Osteoblast (primary cell): ENCODE measurements at places on chromosomes 3 and 15. TPM values are rescaled to one million over a fixed set of nuclear protein-coding genes. Genes with fewer than 3 reads are reported as not detected.

The FETUB gene
- total RNA-seq = not detected in 2 replicates

The A4GNT gene
- not detected in 2 replicates for total RNA-seq

The RNU5B-1 gene
- total RNA-seq = not detected in 2 replicates

The TMEM44 gene
- 18.8 and 20.3 TPM in 2 replicates for total RNA-seq

The GP5 gene
- 0.29 and 0.36 TPM in 2 replicates for total RNA-seq

The GOLGA8T gene
- not detected in 2 replicates for total RNA-seq

The SCN11A gene
- under 0.01 TPM in 1 of 2 replicates, not detected in the other for total RNA-seq

The ISG20 gene
- 2.1 and 3.3 TPM in 2 replicates for total RNA-seq

The ARHGEF26 gene
- 2.7 and 3.6 TPM in 2 replicates for total RNA-seq

The SEMA3B gene
- total RNA-seq = 5.9 and 10.1 TPM in 2 replicates

The CYP1A2 gene
- total RNA-seq = not detected in 2 replicates

GRCh38 chr15:100602823-100603393 is 519 bp downstream of the ASB7 start:
- no peak for DNase-seq

- peak; percentile 61 for DNase-seq
Measured at GRCh38 chr3:184325269-184325668, 10.9 kb downstream of the EIF4G1 start.

GRCh38 chr3:121566773-121567172 is 976 bp upstream of the ARGFX start:
- no peak for DNase-seq

- DNase-seq = no peak
Measured at GRCh38 chr15:38128341-38128781, 124.3 kb upstream of the SPRED1 start.

- no peak for DNase-seq
Measured at GRCh38 chr3:126033051-126033745, 50.7 kb downstream of the SLC41A3 start.

DNA sequence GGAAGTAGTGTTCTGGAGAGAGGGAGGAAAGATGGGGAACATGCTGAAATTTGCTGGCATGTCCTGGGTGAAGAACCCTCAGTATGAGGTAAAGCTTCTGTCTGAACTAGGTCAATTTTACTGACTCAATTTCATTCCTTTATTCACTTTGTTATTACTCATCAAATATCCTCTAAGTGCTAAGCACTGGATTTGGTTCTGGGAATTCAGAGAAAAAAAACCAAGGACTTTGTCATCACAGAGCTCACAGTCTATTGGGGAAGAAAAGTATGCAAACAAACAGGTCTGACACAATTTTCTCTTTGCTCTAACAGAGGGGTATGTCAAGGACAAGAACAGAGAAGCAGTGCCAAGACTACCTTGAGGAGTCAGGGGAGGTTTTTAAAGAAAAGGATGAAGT is 68.0 kb downstream of the TFG start:
- no peak for DNase-seq

DNA sequence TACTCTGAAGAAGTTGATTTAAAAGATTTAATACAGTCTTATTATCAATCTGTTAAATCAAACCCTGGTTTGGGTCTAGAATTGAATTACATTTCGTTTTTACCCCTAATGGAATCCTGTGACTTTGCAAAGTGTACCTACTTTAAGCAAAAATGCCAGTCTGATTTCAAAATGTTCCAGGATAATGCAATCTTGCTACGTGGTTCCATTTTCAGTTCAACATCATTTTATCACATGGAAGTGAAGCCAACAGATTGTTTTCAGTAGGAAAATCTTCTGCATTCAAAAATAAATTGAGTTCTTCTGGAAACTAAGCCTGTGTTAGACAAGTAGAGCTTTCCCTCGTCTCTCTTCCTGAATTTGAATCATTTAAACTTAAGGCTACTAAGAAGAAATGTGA is 356.4 kb downstream of the CHST2 start:
- DNase-seq = no peak

GRCh38 chr15:101187820-101188636 is 63.8 kb downstream of the CHSY1 start:
- DNase-seq = peak; percentile 88

- DNase-seq = peak; percentile 66
Measured at GRCh38 chr3:195115600-195116406, 155.2 kb downstream of the XXYLT1 start.

DNA sequence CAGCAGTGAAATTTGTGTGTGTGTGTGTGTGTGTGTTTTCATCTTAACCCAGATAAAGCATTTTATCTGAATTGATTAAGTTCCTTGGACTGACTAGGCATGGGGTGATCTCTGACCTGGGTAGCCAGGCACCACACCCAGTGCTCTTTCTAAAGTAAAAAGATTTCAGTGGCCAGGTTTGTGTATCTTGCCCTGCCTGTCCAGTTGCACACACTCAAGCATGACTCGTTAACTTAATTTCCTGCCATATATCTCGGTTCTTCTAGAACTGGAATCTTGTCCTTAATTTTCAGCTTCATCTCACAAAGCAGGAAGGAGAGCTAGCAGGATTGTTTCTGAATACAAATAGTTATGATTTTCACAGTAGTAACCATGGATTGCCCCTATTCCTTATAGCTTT is 17.0 kb downstream of the TM4SF18 start:
- DNase-seq = no peak

GRCh38 chr3:70550723-70551319 is 238.4 kb upstream of the MDFIC2 start:
- no peak for DNase-seq

DNA sequence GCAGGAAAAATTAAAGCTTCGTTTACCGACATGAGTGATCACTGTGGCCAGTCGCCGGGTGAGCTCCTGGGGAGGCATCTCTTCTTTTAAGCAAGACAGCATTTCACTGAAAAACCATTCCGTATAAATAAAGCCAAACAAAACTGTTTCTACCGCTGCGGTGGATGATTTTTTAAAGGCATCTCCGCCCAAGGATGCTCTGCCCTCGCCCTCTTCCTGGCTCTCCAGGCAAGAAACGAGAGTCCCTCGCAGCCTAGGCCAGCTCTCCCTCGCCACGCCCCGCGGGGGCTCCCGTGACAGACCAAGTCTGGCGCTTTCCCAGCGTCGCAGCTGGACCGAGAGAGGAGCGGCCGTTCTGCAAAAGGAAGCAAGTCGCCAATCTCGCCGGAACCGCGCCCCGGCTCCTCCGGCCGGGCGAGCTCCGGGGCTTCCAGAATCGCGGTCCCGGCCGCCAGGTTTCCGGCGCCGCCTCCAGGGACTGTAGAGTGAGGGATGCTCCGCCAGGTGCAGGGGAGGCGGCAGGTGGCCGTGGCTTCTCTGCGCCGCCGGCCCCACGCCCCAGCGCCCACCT is 458 bp downstream of the MCF2L2 start:
- peak; percentile 89 for DNase-seq

DNA sequence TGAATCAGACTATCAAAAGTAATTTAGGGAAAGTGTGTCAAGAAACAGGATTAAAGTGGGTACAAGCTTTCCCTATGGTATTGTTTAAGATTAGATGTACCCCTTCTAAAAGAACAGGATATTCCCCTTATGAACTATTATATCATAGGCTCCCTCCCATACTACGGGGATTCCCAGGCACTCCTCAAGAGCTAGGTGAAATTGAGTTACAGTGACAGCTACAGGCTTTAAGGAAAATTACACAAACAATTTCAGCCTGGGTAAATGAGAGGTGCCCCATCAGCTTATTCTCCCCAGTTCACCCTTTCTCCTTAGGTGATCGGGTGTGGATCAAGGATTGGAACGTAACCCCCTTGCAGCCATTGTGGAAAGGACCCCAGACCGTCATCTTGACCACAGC is 240.8 kb upstream of the CNTN6 start:
- DNase-seq = no peak

DNA sequence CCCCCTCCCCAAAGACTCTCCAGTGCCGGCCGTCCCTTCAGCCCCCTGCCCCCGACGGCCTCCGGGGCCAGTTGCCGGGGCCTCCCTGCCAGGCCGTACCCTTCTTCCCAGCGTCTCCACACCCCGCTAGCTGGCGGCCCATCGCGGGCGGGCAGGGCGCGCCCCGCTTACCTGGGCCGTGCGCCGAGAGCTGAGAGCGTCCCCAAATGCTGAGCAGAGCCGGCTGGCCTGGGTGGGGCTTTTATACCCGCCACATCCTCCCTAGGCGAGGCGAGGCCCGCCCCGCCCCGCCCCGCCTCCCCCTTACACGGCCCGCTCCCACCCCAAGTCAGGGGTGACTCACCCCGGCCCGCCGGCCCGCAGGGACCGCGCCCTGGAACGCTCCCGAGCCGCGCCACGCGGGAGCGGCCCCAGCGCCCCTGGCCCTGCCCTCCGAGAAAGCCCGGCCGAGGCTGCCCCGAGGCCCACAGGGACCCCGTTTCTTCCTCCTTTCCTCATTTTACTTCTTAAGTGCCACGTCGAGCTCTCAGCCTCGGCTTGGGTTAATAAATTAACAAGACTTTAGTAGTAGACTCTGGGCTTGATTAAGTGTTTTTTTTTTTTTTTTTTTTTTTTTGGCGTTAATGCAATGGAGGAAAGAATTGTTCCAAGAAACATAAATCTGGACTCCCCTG is at the start of gene ANXA2:
TSS of gene ANXA2 (minus strand) at position 215 of the 674 bp plus-strand sequence. CDS start 11,911 bp downstream, outside the sequence.
- peak; percentile 98 for DNase-seq

- peak; percentile 47 for DNase-seq
Measured at GRCh38 chr3:110774496-110775265, 296.9 kb upstream of the NECTIN3 start.

- DNase-seq = no peak
Measured at GRCh38 chr3:171851660-171852058, 8.5 kb downstream of the TMEM212 start.

- DNase-seq = no peak
Measured at GRCh38 chr3:33089515-33089914, 7.4 kb downstream of the GLB1 start.

GRCh38 chr3:33768578-33769330 is 29.7 kb upstream of the PDCD6IP start:
- DNase-seq = no peak

DNA sequence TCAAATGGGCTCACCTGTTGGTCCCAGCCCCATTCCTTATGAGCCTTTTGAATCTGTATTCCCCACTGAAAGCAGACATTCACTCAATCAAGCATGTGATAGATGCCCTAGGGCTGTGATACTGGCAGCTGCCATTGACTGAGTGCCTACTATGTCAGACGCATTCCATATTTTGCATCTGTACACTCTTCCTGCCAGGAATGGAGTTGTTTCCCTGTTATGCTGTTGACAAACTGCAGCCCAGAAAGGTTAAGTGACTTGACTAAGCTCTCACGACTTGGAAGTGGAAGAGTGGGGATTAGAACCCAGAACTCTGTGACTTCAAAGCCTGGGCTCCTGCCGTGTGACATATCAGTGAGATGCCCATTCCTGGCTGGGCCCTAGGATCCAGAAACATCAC is 211.4 kb downstream of the RPLP1 start:
- DNase-seq = no peak

DNA sequence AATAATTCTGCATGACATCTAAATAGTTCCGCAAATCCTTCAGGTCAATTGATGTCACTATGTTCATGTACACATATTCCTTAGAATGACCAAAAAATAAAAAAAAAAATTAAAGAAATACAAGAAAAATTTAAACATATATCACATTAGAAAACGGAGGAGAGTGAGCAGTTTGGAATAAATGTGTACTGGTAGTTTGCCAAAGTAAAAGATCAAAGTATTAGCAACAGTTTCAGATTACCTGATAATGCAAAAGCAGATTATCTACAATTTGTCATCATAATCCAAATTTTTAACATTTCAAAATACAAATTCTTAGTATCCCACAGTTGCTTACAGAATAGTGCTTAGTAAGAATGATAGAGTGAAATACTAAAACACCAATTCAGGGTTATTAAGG is 1.9 kb downstream of the DLG1 start:
- DNase-seq = no peak

GRCh38 chr3:79103307-79103706 is 664.5 kb downstream of the ROBO1 start:
- no peak for DNase-seq

- no peak for DNase-seq
Measured at GRCh38 chr3:196207159-196207832, 3.9 kb downstream of the ZDHHC19 start.

GRCh38 chr3:72892870-72893269 is 5.0 kb downstream of the GXYLT2 start:
- no peak for DNase-seq

- DNase-seq = no peak
Measured at GRCh38 chr3:14810801-14811661, 7.7 kb upstream of the FGD5 start.

DNA sequence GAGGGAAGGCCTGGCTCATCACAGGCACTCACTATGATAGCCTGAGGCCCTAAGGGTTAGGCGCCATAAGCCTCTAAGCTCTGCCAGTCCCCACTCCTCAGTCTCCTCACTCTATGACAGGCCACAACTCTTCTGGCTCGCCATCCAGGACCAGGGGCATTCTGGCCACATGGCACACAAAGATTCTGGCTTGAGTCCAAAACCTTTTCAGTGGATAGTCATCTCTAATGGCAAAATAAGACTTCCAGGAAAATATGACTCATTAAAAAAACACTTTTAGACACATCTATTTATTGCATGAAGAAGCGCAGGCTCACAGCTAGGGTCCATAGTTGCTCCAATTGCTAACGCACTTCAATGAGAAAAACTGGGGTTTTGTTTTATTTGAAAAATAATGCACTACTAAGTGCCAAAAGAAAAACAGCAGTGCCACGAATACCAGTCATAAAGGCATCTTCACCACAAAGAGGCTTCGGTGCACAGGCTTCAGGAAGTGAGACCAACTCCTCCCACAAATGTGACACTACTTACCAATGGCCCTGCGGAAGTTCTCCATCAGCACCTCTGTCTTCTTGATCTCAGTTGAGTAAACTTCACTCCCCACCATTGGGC is 11.1 kb downstream of the RUVBL1 start:
- DNase-seq = peak; percentile 69

GRCh38 chr3:89562373-89562772 is 455.0 kb downstream of the EPHA3 start:
- no peak for DNase-seq

DNA sequence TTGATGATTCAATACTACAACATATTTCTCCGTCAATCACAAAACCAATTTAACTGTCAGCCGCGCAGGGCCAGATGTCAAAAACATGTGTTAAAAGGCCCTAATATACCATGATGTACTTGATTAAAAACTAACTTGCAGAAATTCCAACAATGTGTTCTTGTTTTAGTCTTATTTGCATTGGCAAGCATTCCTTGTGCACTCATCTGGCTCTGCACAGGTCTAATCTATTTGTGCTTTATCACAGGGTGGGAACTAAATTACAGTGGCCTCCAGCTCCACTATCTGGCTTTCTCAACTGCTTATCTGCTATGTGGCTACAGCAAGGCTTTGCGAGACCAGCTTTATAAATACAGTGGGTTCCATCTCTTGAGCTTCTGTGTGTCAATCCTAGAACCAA is 455.5 kb downstream of the ERC2 start:
- no peak for DNase-seq

- DNase-seq = no peak
Measured at GRCh38 chr3:172137287-172138192, 98.2 kb downstream of the FNDC3B start.

- DNase-seq = no peak
Measured at GRCh38 chr3:87164245-87164644, 62.9 kb upstream of the CHMP2B start.
